ENCODE measurements at places on chromosomes 5 and 9.
A peak's percentile ranks its signal among the peaks of the same experiment; 100 is the strongest.

DNA sequence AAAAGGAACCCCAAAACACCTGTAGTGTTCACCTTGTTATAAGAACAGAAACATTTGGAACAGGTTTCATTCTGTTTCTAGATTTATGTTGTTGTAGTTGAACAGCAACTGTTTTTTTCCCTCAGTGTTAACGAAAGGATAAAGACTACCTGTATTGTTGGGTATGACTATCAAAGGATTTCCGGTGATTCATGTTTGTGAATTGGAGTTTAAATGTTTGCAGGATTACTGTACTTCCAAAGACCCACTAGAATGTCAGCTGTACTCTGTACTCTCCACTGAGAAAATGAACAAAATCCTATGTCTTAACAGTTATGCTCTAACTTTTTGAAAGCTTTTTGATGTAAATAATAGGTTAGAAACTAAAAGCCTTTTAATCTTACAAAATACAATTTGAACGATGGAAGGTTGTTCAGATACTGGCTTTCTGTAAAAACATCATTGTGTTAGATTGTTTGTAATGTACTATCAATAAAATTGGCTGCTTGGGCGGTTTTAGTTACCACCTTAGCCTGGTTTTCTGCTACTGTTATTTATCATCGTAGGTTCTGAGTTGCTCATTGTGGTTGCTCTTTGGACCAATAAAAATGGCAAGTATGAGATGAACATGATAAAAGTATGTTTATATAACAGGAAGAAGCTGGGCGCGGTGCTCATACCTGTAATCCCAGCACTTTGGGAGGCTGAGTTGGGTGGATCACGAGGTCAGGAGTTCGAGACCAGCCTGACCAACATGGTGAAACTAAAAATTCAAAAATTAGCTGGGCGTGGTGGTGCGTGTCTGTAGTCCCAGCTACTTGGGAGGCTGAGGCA, 44.1 kb downstream of the DCP2 start:
- peaks cover 20% of the 10 kb centered on the region for H3K36me3 ChIP-seq
- no peak overlapping the region for H3K4me3 ChIP-seq
- no peaks in the 10 kb centered on the region for H3K27me3 ChIP-seq
- peaks cover 29% of the 10 kb centered on the region for H3K4me1 ChIP-seq
- no peak overlapping the region for H3K27ac ChIP-seq
- no peak for DNase-seq

DNA sequence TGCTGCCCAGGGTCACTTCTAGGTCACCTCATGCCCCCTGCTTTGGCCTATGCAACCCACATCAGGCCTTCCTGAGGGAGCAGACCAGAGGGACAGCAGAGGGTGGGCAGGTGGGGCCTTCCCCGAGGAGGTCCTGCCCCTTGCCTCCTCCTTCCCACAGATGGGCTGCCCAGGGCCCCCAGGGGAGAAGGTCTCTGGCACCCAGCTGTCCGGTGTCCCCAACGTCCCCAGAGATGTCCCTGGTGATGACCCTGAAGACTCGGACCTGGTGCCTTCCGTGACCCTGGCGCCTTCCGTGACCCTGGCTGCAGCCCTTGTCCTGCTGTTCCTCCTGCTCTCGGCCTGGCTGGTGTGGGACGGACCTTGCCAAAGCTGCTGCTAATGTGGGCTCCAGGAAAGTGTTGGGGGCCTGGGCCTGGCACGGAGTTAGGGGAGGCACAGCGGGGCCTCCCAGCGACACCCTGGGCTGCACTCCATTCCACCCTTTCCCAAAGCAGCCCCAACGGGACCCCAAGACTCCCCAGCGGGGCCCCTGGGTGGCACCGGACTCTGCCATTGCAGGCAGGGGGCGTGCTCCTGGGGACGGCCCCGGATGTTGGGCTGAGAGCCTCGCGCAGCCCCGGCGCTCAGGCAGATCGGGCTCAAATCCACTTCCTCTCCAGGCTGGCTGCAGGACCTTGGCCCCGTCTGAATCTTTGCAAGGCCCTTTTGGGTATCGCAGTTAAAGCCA, 6.8 kb upstream of the SLC2A6 start:
- peak overlapping the region; percentile 81 for H3K27ac ChIP-seq
- peak overlapping the region; percentile 46 for H3K4me3 ChIP-seq
- no peak for DNase-seq
- peaks cover 15% of the 10 kb centered on the region for H3K27me3 ChIP-seq
- no peaks in the 10 kb centered on the region for H3K36me3 ChIP-seq
- peaks cover 6% of the 10 kb centered on the region for H3K4me1 ChIP-seq

- H3K4me3 ChIP-seq, result no peak overlapping the region
- no peaks in the 10 kb centered on the region for H3K36me3 ChIP-seq
- DNase-seq, result no peak
- H3K27me3 ChIP-seq, result no peaks in the 10 kb centered on the region
- H3K27ac ChIP-seq, result no peak overlapping the region
- H3K4me1 ChIP-seq, result no peaks in the 10 kb centered on the region
Observed at GRCh38 chr5:19630876-19631275, 357.1 kb downstream of the CDH18 start.

DNA sequence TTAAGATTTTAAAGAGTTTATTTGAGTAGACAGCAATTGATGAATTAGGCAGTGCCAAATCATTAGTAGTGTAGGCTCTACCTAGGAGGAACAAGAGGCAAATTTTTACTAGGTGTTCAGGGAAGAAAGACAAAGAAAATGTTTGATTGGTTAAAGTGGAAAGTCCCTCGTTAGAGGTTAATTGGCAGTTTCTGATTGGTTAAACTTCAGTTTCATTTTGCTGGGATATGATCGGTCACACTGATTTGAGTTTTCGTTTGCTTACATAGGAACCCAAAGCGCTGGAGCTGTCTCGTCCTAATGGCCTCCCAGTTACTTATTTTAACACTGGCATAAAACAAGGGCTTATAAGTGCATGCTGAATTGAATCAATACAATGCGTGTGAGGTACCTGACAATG, 15.1 kb downstream of the DMAC1 start:
- no peak for DNase-seq
- no peaks in the 10 kb centered on the region for H3K27me3 ChIP-seq
- H3K36me3 ChIP-seq, result peaks cover 36% of the 10 kb centered on the region
- H3K4me1 ChIP-seq, result no peaks in the 10 kb centered on the region

DNA sequence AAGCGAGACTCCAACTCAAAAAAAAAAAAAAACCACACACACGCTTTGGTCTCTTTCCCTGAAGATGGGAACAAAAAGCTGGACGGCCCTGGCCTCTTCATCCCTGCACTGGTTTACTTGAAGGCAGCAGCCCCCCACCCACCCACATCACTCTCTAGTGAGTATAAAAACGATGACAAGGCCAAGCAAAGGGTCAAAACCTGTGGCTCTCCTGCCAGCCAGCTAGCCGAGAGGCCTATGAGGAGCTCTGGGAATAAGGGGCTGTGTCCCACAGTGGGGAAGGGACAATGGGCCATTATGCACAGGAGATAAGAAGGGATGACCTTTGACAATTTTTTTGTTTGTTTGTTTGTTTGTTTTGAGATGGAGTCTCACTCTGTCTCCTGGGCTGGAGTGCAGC, 13.1 kb downstream of the QRFP start:
- no peaks in the 10 kb centered on the region for H3K4me1 ChIP-seq
- H3K27me3 ChIP-seq, result no peaks in the 10 kb centered on the region
- H3K36me3 ChIP-seq, result peaks cover 76% of the 10 kb centered on the region
- no peak for DNase-seq
- no peak overlapping the region for H3K27ac ChIP-seq

DNA sequence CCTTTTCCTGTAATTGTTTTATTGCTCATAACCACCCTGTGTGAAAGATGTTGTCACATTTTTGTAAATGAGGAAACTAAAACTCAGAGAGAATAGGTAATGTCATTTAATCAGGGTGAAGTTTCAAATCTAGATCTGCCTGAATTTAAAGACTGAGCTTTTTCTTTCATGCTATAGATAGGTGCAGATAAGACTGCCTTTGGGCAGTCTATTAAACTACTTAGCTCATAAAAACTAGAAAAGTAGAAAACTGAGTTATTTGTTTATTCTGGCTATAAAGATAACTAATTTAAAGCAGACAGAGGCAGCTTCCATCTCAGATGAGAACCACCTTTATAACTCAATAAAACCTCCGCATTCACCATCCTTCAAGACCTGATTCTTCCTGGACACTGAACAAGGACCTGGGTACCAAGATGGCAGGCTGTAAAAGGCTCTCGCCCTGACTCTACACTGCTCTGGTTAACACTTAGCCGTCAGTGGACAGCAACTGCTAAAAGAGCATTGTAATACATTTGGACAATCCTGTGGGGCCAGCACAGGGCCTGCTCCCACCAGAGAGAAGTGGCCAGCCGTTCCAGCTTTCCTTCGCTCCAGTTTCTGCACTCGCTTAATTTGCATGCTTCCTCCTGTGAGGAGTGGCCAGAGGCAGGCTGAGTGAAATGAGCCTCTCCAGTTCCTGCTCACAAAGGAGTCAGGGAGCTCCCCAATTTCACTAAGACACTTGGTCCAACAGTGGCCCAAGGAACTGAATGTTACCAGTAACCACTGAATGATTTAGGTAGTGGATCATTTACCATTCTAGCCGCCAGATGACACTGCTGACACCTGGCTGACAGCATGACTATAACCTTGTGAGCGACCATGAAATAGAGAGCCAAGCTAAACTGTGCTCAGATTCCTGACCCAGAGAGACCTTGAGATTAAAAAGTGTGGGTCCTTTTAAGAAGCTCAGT, 566.4 kb downstream of the EFNA5 start:
- no peaks in the 10 kb centered on the region for H3K27me3 ChIP-seq
- no peak for DNase-seq
- H3K36me3 ChIP-seq, result no peaks in the 10 kb centered on the region
- H3K4me3 ChIP-seq, result no peak overlapping the region
- no peak overlapping the region for H3K27ac ChIP-seq
- H3K4me1 ChIP-seq, result no peaks in the 10 kb centered on the region

Measured in stimulated activated naive B cell treated with anti-CD40 and anti-IgM and Interleukin-4, amounts not matched to agents 10 μg/mL and 1 μg/mL and 100 μg/mL, for 72 hours (primary cell).